ENCODE measurements at places on chromosomes 12 and 14.

DNA sequence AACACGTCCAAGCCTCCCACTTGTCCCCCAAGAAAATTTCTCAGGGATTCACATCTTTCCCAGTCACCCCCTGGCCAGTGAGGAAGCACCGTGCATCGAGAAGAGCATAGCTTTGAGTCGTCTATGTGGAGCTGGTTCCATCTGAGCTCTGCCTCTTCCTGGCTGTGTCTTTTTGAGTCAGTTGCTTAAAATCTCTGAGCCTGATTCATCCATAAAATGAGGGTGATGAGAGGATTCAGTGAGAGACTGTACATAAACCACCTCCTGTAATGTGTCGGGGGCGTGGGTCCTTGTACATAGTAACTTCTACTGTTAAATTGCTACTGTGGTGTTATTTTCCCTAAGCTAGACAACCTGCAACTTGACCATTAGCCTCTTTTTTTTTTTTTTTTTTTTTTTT is 13.8 kb downstream of the CD9 start:
- DNase-seq: no peak

- DNase-seq: peak; percentile 18
These were observed 82.5 kb upstream of the EVL start for GRCh38 chr14:99982537-99983250.

DNA sequence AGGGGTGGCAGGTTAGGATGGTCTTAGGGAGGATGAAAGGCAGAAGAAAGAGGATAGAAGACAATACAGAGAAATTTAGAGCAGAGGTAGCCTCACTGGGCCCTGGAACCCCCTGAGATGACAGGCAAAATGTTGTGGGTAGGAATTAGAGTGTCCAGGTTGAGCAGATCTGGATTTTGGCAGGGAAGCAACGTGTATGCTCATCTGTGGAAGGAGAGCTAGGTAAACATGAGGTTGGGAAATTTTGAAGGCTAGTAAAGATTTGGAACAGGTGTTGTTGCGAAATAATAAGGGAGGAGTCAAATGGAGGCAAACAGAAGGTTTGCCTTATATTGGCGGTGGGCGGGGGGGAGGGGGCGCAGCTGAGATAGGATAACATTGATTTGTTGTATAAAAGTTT is 5.3 kb downstream of the HSD17B6 start:
- no peak for DNase-seq

GRCh38 chr12:45701296-45701695 is 28.2 kb upstream of the ARID2 start:
- no peak for DNase-seq

GRCh38 chr14:31945074-31945613 is 132.0 kb upstream of the ARHGAP5 start:
- no peak for DNase-seq
